Central memory CD4-positive, alpha-beta T cell (primary cell): ENCODE measurements at places on chromosomes 5 and 9.
A peak's percentile ranks its signal among the peaks of the same experiment; 100 is the strongest.

DNA sequence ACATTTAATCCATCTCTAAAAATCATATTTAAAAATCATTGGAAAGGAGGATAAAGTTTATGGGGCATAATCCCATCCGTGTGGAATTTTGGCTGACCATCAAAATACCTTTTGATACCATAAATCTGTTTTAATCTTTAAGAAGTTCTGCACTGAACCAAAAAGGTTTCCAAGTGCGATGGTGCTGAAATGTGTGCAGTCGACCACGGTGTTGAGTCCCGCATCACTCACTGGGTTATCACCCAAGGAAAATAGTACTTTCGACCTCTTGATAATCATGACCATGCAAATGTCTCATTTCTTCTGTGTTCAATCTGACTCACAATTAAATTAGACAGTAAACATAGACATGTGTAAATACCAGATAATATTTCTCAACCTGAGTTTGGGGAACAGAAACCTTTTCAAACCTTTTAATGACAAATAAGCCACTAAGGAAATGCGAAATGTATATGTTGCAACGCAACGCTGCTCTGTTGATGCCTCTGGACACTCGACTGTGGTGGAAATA is 62.0 kb upstream of the CDH6 start:
- no peak for DNase-seq

GRCh38 chr9:72751541-72751940 is 201.3 kb downstream of the ALDH1A1 start:
- no peak for DNase-seq

- DNase-seq: peak; percentile 14
These were observed 1.1 kb upstream of the TLE4 start for GRCh38 chr9:79570448-79571308.

- DNase-seq: no peak
These were observed 158.7 kb upstream of the HMHB1 start for GRCh38 chr5:143653256-143653655.

- no peak for DNase-seq
These were observed 24.6 kb downstream of the TJP2 start for GRCh38 chr9:69198521-69199220.

DNA sequence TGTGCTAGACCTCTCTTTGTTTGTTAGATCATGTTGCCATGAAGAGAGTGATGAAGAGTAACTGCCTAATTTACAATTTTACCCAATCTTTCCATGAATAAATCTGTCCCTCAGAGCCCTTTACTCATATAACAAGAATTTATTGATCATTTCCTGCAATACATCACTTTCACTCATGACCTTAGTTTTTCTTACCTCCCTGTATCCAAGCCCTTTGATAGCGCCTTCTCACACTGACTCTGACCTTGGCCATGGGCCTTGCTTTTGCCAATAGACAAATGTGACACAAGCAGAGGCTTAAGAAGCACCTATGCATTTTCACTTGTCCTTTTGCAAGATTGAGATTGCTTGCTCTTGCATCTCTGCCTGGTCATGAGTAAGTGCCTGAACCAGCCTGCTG is 288.1 kb downstream of the NNT start:
- no peak for DNase-seq
